ENCODE measurements at places on chromosomes 16 and 17.
A peak's percentile ranks its signal among the peaks of the same experiment; 100 is the strongest.

DNA sequence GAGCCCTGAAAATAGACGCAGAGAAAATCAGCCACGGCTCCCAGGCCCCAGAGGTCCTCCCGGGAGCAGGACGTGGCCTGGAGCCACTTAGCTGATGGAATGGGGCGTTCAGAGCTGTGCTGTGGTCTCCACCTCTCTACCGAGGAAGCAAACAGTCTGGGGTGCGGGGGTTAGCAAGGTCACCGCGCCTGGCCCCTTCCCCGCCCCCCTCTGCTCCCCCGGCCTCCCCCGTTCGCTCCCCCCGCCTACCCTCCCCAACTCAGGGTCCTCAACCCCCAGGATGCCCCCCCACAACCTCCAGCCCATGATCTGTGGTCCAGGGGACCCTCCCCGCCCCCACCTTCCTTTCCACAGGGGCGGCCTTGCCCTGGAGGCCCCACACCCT lies 20.6 kb upstream of the C1QTNF8 start:
- no peak for DNase-seq

DNA sequence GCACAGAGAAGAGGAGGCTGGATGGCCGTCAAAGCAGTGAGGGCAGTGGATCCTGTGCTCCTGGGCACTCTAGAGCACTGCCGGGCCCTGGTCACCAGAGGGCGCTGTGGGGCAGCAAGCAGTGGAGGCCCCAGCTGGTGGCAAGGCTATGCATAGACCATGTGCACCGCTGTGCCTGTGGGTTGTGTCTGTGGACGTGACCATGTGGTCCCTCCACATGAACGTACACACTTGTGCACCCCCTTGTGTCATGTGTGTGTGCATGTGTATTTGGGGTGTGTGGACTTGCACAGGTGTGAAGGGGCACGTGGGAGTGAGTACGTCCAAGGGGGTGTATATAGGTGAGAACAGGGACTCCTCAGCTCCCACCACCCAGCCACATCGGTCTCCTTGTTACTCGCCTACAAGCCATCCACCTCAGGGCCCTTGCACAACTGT lies 4.4 kb upstream of the MAP2K3 start:
- peak; percentile 85 for DNase-seq

DNA sequence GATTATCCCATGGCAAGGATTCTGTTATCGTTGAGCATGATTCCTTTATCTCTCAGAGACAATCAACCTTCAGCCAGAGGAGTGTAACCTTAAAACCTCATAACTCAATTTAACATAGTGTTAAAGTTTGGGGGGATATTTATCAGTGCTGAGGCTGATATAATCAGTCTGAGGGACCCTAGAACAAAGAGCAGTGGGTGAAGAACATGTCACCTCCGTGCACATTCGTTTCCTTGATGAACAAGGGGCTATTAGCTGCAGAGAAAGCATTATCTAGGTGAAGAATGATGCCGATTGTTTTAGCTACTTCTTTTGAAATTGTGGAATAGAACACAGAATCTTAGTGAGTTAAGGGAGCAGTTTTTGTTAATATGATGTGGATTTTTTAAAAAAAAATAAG lies 99.1 kb downstream of the SKAP1 start:
- DNase-seq: no peak

DNA sequence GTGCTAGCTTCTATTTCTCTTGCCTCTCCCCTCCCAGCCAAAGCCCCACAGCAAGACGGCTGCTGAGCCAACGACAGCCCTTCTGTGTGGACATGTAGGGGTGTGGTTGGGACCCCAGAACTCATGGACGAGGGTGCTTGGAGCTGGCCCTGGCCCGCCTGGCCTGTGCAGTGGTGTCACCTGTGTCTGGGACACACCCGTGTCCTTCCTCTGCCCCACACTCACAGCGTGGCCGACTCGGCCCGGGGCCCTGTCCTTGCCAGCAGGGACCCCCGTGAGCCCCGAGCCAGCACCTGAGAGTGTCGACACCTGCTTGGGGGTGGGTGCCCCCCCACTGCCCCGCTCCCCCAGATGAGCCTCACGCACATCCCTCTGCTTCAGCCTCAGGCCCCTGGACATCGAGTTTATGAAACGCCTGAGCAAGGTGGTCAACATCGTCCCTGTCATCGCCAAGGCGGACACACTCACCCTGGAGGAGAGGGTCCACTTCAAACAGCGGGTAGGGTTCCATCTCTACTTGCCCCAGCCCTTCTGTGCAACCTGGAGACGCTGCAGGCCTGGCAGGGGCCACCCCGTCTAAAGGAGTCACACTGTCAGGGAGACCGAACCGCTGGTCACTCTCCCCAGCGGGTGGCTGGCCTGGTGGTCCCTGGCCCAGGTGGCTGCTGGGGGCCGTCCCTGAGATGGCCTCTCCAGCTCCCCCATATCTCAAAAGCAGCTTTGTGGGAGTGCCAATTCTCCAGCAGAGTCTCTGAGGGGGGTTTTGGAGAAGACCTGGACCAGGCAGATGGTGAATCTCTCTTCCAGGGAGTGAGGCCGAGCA lies 349.8 kb downstream of the SEC14L1 start:
- DNase-seq: no peak

GRCh38 chr17:61658183-61658582 lies 67.2 kb upstream of the NACA2 start:
- DNase-seq: no peak

DNA sequence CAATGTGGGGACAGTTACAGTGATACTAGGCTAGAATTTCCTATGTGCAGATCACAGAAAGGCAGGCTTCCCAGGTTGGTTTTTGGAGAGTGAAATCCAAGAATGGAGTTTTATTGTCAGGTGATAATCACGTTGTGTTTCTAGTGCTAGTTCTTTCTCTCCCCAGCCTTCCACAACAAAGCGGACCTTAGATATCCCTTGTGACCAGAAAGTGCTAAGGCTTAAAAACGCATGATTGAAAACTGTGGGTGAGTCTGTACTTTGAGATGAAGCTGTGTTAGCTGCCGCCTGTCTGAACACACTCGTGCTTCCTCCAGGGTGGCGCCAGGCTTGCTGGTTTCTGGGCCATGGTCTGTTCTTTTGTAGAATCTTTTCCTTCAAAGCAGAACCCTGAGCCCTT lies 52.1 kb downstream of the BANP start:
- DNase-seq: no peak

DNA sequence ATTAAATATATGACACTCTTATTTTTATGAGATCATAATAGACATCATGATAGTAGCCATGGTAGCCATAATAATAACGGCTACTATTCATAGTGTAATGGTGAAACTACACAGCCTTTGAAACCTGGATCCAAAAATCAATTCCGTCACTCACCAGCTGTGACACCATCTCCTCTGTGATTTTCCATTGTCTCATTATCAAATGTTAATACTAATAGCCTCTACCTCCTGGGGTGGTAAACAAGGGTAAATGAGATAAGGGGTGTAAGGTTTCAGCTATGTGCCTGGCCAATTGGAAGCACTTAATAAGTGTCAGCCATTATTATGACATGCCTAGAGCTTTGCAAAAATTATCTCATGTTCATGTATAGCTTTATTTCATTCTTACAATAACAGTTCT lies 88.6 kb downstream of the CACNG3 start:
- DNase-seq: no peak
